ENCODE measurements at places on chromosomes 7 and 10.

- no peak for DNase-seq
Observed at GRCh38 chr10:11715815-11716494, 26.2 kb upstream of the ECHDC3 start.

DNA sequence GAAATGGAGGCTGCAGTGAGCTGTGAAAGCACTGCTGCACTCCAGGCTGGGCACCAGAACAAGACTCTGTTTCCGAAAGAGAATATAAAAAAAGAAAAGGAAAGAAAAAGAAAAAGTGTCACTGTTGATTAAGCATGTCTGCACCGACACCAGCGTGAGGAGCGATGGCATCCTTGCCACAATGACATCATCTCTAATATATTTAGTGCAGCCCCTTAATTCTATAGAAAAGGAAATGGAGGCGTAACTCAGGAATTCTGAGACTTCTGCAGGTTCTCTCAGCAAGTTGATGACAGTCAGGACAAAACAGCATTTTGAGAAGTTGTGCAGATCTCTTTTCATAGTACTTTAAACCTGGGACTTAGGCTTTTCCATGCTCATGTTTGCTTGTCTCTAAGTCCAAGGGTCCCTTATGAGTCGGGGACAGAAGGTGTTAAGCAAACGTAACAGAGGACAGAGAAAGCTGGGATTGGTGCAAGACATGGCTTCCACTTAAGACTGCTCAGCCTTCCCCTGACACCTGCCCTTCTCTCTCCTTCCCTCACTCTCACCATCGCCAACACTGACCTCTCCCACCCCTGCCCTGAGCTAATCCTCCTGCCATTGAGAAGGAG is 16.9 kb upstream of the ANKRD1 start:
- DNase-seq: no peak

GRCh38 chr10:98340261-98340939 is 72.4 kb upstream of the LOXL4 start:
- DNase-seq: no peak

DNA sequence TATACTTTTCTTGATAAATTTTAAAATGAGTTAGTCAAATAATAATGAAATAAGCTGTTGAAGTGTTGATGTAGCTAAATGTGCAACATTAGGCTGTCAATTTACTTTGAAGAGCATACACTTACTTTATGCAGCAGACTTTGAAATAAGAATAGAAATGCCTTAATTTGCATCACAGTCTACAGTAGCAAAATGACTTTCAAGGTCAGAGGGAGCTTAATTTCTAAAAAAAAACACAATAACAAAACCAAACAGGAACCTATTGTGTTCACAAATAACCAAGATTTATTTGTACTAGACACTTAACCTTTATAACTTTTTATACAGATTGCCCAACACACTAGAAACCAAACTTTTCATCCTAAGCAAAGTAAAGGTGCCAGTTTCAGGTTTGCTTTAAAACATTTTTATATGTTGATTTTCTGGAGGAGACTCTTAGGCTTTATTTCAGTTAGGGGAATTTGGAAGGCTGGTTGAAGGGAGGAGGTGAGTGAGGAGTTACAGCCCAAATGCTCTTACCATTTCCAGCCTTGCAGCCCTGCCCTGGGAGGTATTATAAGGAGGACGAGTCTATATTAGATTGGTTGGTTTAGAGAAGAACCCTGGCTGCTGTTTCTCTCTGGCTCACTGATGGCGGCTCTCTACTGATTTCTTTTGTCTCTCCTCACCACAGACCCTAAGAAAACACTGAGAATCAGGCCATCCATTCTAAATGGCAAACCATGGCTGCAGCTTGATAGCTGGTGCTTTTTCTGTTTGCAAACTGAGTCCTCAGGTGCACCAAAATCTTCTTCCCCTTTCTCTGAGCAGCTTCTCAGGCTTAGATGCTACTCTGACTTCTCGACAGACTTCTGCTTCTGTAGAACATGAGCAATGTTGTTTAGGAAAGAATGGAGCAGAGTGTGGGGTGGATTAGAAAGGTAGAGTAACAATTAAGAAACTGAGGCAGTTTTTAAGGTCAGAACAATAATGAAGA is 55.2 kb upstream of the RPA3 start:
- DNase-seq: no peak

GRCh38 chr7:116630932-116631671 is 40.9 kb upstream of the MET start:
- DNase-seq: no peak

DNA sequence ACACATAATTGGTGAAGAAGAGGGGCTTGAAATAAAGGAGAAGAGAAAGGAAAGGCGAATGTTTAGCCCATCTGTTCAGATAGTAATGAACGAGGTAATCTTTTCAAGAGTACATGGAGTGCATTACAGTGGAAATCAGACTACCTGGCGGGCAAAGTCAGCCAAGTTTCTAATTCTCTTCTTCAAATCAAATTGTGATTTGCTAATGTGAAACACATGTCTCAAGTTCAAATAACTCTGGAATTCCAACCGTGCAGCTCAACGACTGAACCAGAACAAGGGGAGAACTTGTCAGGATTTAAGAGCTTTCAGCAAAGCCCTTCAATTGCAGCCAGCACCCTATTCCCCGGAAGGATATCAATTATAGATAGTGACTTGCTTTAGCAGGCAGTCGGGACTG is 216.9 kb downstream of the GLI3 start:
- no peak for DNase-seq

GRCh38 chr7:93461350-93461749 is 113.2 kb downstream of the CALCR start:
- no peak for DNase-seq

DNA sequence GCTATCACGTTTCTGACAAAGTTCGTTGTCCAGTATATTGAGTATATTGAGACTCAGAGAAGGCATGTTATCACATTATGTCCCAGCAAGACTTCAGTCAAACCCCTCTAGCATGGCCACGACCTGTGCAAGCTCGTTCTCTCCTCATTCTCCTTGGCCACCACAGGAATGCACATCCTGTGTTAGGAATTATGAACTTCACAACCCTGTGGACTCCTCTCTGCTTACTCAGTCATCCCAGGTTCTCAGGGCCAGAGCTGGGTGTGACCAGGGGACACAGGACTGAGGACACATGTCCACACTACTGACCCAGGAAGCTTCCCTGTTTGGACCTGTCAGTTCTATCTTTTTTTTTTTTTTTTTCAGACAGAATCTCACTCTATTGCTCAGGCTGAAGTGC is 4.4 kb downstream of the SH2D4B start:
- no peak for DNase-seq

DNA sequence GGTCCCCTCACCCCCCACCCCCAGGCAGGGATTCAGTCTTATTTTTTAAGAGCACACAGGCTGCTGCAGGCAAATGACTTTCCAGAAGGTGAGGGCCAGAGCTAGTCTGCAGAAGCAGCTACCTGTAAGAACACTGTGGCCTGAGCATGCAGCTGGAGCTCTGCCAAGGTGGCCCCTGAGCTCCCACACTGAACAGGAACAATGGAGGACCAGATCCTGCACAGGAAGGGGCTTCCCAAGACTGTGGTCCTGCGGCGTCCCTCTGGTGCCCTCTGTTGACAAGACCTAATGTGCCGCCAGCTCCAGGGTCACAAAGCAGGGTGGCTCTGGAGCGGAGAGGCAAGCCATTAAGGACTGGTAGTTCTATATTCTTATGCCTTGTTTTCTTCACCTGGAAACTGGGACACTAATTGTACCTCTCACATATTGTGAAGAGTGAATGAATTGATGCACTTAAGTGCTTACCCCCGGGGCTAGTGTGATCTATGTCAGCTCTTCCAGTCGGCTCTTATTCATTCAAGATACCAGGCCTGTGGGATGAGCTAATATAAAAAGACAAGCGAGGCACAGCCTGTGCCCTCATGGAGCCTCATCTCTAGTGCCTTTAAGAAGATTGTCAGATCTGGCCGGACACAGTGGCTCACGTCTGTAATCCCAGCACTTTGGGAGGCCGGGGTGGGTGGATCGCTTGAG is 8.0 kb upstream of the BEND7 start:
- no peak for DNase-seq

DNA sequence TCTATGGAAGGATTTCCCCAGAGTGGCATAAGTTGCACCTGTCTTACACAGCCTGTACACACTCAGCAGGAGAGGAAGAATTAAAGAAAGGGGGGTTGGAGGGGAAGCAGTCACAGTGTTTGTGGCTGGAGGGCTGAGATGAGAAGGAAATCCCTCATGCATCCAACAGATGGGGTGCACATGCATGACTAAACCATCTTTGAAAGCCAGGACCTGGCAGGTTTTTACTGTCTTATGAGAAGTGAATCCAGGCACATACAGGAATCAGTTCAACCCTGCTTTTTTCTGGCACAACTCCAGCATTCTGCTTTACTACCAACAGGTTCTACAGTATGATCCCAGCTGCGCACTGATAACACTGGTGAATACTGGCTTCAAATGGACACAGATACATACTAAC is 107.7 kb downstream of the CACNA2D1 start:
- no peak for DNase-seq

- no peak for DNase-seq
Observed at GRCh38 chr10:132810807-132811700, 25.1 kb upstream of the NKX6-2 start.

GRCh38 chr7:136166521-136166920 is 189.4 kb upstream of the MTPN start:
- no peak for DNase-seq

GRCh38 chr10:78634389-78634815 is 434.4 kb upstream of the ZMIZ1 start:
- no peak for DNase-seq

GRCh38 chr10:131762789-131763696 is 137.8 kb upstream of the PPP2R2D start:
- DNase-seq: no peak

- DNase-seq: no peak
Observed at GRCh38 chr10:42594246-42594650, 44.1 kb downstream of the ZNF33B start.

GRCh38 chr10:52313256-52313932 is 687 bp upstream of the DKK1 start:
- no peak for DNase-seq

GRCh38 chr7:96238474-96238873 is 83.4 kb downstream of the SLC25A13 start:
- DNase-seq: no peak

DNA sequence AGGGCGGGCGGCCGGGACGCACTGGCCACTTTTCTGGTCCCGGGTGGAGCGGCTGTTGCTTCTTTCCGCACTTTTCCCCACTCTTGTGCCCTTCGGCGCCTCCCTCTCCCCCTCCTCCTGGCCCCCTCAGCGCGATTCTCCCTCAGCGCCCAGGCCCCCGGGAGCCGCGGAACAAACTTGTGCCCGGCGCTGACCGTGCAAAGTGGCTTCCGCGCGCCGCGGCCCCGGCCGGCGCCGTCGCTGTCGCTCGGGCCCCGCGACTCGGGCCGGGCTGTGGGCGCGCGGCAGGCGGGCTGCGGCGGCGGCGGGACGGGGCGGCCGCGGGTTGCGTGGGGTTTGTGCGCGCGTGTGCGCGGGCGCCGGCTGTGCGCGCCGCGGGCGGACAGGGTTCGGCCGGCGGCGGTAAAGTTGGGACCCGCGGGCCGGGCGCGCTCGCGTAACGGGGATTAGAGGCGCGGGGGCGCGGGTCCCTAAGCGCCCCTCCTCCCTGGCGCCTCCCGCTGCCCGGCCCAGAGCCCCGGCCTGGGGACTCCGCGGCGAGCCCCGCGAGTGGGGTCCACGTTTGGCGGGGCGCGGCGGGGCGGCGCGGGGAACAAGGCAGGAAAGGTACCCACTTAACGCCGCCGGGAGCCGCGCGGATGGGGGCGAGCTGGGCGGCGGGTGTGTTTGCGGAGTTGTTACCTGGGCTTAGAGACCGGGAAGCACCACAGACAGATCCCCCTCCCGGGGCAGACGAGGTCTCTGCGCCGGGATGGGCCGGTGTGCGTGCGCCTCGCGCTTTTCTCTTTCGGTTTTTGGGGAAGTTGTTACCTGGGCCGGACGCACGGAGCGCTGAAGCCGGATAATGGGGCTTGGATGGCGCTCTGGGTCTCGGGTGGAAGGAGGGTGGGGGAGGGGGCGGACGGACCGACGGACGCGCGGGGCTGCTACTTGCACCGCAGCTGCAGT is 860 bp downstream of the ZEB1 start:
- peak; percentile 2 for DNase-seq

DNA sequence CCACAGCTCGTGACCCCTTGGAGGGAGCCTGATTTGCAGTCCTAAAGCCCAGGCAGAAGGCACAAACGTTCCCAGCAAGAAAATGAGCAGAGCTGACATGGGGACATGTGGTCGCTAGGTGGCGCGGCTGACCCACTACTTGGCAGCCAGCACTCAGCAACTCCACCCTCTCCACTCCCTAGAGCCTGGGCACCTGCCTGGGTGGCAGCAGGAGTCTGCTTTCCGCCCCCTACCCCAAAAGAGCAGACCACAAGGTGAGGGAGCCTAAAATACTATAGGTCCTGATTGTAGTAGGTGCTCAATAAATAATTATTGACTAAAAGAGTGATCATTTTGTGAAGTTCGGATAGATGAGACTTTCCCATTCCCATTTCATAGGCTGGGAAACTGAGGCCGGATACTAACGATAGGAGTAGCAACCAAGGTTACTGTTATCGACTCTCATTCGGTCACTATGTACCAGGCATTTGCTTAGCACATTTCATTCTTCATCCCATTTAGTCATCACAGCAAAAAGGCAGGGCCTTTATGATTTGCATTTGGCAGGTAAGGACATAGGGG is 57.4 kb downstream of the NEUROG3 start:
- peak; percentile 54 for DNase-seq

DNA sequence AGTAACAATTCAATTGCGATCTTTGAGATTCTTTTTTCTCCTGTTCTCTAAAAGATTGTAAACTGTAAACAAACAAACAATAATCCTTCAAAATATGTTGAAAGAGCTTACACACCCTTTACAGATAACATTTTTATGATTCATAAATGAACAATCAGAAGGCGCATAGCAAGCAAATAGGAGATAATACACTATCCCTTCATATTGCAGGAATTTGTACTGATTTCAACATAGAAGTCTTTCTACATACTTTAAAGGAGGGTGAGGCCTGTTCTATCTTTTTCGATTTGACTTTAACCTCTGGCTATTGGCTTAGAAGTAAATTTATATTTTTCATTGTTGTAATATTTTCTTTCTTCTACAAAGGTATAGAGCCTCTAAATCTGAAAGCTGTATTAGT is 57.2 kb downstream of the TFEC start:
- DNase-seq: no peak

- no peak for DNase-seq
Observed at GRCh38 chr10:18414061-18414460, 237.3 kb downstream of the NSUN6 start.
